ENCODE measurements at places on chromosomes 16 and 17.

DNA sequence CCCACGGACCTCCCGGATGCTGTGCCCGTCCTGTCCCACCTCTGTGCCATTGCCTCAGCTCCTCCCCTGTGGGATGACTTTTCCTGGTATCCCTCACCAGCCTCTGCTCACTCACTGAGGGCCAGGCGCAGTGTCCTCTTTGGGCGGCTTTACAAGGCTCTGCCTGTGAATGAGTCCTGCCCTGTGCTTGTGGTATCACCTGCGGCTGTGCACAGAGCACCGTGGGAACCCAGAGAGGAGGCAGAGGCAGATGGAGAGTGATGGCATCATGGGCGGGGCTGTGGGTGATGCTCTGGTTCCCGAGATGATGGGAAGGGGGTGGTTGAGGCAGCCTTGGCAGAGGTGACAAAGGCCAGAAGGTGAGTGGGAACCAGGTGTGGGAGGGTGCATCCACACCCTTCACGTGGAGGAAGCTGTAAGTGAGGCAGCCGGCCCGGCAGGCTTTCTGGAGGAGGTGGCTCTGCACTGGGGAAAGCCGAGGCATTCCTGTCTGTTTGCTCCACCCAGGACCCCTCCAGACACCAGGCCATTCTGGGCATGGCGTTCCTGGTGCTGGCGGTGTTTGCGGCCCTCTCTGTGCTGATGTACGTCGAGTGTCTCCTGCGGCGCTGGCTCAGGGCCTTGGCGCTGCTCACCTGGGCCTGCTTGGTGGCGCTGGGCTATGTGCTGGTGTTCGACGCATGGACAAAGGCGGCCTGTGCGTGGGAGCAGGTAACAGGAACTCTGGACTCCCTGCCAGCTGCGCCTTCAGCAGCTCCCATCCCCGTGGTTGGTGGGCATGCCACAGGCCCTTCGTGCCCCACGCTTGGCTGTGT is 23.8 kb downstream of the ADCY7 start:
- no peak for DNase-seq

DNA sequence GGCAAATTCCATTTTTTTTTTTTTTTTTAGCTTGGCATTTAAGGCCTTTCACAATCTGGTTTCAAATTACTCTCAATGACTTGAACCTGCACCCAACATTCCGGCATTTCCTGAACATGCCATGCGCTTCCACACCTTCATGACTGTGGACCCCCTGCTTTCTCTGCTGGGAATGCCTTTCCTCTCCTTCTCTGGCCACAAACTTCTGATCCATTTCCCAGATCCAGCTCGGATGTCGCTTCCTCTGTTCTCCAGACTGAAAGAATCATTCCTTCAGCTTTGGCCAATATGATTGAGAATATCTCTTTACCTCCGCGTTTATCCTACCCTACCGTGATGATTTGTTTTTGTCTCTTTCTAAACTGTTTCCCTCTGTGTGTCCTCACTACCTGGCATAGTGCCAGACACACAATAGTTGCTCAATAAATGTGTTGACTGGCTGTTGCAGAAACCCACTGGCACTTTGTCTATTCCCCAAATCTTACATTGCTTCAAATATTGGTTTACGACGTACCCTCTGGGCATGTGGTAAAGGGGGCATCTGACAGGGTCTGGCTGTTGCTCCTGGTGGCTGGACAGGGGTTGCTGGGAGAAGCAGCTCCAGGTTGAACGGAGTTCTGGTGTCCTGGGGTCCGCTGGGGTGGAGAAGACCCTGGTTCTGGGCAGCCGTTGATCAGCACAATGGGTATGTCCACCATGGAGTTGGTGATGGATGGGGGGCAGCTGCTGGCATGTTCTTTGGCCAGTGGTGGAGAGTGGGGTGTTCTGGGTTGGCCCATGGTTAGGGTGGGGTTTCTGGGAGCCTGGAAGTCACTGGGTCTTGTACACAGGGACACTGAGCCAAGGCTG is 14.7 kb downstream of the TNS4 start:
- DNase-seq: no peak

DNA sequence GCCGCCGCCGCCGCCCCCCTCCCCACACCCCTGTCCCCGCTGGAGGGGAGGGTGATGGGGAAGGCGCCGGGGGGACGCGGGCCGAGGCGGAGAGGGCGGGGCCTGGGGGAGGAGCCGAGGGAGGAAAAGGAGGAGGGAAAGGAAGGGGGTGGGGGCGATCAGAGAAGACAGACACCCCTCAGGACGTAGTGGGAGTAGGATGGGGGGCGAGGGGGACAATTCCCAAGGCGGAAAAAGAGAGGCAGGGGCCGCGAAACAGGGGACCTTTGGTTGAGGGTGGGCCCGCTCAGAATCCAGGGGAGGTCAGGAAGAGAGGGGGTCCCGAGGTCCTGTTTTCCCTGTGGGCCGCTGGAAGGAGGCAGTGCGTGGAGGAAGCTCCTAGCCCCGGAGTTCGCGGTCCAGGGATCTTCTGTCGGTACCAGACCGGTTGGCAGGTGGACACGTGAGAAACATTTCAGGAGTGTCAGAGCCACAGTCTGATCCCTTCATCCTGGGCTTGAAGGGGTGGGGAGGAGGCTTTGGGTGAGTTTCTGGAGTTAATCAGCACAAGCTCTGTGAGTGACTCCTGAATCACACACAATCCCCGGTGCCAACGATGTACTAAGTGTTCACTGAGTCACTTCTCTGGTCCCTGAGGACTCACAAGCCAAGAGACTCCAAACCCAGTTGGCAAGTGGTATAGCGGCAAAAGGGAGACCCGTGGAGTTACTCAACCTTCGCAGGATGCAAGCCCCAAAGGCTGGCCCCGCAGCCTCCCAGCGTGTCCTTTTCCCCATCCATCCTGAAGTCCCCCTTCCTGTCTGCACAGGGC is at the start of gene XYLT1:
TSS of gene XYLT1 (minus strand) at position 53 of the 811 bp plus-strand sequence. CDS start 164 bp downstream, outside the sequence.
- peak; percentile 59 for DNase-seq

DNA sequence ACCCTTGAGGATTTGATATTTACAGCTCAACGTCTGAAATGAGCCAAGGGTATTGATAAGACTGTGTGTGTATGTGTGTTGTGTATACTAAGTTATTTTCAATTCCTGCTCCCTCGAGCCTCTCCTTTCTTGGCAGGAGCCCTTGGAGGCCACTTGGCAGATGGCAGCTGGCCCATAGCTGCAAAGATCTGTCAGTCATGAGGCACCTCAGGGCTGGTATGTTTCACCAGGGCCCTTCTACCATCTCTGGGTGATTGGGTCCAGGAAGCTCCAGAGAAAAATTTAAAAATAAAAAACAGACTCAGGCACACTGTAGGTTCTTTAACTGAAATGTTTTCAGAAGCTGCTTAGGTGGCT is 355.7 kb downstream of the HAPSTR1 start:
- no peak for DNase-seq

DNA sequence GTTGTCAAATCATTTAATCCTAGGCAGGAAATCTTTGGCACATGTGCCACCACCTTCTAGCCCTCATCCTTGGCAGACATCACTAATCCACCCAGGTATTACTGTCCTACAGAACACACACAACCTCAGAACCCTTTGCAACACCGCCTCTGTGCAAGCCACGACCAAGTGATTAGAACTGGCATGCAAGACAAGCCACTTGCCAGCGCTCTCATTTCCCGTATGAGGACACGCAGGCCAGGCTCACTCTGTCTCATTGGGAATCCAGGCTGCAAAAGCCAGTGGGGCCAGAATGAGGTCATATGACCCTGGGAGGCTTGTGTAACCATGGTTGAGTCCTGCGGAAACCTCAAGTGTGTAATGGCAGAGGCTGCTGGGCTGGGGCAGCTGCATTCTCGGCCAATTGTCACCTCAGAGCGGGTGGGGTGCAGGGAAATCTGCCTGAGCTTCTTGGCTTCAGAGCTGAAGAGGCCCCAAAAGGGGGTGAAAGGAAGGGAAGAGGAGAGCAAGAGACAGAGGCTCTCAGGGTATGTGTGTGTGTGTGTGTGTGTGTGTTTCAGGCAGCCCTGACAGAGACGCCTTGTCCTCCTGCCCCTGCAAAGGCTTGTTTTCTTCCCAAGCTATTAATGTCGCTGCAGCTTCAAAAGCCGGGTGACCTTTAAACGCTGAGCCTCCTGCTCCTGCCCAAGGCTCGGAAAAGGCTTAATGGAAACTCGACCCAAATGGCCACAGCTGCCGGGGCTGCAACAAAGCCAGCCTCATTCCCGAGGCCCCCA is 43.2 kb upstream of the MRPS23 start:
- DNase-seq: no peak

DNA sequence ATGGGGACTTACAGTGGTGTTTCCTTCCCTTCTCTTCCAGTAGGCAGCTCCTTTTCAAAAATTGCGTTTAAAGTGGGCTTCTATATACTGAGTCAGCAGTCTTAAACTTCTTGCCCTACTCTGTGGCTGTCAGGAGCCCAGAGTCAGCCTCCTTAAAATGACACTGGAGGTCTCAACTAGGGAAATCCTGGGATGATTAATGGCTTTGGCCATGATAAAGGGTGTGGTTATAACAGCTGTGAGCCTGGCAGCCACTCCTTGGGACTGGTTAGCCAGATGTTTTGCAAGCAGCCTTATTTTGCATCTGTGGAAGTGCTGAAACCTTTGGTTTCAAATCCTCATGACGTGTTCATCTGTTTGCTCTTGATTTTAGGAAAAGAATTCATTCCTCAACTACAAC is 25.0 kb downstream of the TAC4 start:
- DNase-seq: no peak

GRCh38 chr17:73541111-73541510 is 103.1 kb downstream of the SDK2 start:
- no peak for DNase-seq

GRCh38 chr17:55770196-55770870 is 19.5 kb downstream of the PCTP start:
- no peak for DNase-seq

DNA sequence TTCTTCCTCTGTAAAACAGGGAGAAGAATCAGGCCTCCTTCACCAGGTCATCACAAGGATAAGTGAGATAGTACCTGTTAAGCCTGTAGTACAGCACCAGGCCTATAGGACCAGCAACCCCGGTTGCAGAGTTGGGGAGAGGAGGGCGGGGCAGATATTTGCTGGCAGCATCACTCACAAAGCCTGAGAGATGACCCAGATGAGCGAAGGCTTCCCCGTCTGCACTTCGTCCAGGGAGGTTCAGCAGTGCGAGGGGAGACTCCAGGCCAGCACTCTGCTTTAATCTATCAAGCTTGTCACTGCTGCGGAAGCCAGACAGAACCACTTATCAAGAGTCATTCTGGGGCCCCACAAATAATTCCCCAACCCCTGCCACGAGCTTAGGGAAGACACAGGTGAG is 15.8 kb upstream of the RBBP6 start:
- DNase-seq: no peak

DNA sequence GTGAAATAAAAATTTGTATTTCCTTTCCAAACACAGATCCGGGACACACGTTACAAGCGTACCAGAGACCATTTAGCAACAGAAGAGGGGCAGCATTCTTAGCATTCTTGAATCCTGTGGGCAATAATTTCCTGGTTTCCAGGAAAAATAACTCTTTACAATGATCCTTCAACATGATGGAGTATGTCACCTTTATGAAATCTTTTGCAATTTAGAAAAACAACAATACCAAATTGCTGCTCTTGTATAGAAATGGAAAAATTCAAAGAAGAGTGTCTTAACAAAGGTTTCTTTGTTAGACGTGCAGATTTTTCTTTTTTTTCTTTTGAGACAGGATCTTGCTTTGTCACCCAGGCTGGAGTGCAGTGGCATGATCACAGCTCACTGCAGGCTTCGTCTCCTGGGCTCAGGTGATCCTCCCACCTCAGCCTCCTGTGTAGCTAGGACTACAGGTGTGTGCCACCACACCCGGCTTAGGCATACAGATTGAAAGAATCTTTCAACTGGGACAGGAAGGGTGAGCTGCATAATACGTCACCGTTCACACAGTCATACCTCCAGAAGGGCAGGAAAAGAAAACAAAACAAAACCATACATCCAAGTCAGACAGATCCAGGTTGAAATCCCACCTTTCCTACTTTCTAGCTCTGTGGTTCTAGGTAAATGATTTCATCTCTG is 10.8 kb upstream of the GCSH start:
- no peak for DNase-seq

DNA sequence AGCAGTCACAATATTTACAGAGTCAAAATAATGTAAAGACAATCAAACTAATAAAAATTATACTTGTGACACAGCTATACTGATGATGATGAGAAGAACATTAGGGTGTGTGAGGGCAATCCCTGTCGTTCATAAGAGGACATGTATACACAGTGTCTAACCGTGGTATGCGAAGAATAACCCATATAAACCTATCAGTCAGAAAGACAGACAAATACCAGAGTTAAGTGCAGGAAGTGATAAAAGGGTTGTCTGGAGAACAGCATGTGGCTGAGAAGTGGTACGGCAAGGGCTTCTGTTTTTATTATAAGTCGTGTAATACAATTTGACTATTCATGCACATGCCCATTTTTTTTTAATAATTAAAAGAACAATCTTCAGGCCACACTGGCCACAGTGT is 46.7 kb downstream of the LMF1 start:
- DNase-seq: no peak

DNA sequence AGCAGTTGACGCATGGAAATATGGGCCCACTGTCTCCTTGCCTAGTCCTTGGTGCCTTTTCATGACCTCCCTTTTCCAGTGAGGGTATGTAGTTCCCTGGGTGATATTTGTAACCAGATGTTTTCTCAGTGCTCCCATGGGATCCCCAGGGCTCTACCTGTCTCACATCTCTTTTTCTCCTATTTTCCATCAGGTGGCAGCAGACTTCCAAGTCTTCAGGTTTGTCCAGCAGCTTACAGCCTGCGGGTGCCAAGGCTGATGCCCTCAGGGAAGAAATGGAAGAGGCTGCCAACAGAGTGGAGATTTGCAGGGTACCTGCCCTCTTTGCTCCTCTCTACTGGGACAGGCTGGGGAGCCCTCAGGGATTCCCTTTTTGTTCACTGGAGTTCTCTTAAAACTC is 89.1 kb downstream of the ELAC2 start:
- no peak for DNase-seq

DNA sequence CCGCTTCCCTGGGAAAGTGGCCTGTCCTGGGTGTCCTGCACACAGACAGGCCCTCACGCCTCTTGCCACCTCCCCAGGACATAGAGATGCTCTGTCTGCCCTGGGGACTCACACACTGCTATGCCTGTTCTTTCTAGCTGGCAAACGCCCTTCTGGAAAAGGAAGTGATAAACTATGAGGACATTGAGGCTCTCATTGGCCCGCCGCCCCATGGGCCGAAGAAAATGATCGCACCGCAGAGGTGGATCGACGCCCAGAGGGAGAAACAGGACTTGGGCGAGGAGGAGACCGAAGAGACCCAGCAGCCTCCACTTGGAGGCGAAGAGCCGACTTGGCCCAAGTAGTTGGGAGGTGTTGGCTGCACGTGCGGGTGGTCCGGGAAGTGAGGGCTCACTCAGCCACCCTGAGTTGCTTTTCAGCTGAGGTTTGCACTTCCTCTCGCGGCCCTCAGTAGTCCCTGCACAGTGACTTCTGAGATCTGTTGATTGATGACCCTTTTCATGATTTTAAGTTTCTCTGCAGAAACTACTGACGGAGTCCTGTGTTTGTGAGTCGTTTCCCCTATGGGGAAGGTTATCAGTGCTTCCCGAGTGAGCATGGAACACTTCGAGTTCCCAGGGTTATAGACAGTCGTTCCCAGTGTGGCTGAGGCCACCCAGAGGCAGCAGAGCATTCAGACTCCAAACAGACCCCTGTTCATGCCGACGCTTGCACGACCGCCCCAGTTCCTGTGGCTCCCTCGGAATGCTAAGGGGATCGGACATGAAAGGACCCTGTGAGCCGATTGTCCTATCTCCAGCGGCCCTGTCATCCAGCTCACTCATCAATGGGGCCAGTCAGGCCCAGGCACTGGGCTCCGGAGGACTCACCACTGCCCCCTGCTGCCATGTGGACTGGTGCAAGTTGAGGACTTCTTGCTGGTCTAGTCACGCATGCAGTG is 3.5 kb upstream of the RPL13 start:
- DNase-seq: peak; percentile 85

GRCh38 chr17:81967533-81968395 is 6.8 kb upstream of the NOTUM start:
- peak; percentile 90 for DNase-seq

- no peak for DNase-seq
Measured at GRCh38 chr17:6387442-6387841, 47.5 kb downstream of the AIPL1 start.

All from activated CD8-positive, alpha-beta memory T cell treated with anti-CD3 and anti-CD28 coated beads, Interleukin-2, amount 50 U/mL, for 4 hours (primary cell).